Kidney epithelial cell (primary cell): ENCODE measurements at places on chromosomes 13 and 19.
A peak's percentile ranks its signal among the peaks of the same experiment; 100 is the strongest.

DNA sequence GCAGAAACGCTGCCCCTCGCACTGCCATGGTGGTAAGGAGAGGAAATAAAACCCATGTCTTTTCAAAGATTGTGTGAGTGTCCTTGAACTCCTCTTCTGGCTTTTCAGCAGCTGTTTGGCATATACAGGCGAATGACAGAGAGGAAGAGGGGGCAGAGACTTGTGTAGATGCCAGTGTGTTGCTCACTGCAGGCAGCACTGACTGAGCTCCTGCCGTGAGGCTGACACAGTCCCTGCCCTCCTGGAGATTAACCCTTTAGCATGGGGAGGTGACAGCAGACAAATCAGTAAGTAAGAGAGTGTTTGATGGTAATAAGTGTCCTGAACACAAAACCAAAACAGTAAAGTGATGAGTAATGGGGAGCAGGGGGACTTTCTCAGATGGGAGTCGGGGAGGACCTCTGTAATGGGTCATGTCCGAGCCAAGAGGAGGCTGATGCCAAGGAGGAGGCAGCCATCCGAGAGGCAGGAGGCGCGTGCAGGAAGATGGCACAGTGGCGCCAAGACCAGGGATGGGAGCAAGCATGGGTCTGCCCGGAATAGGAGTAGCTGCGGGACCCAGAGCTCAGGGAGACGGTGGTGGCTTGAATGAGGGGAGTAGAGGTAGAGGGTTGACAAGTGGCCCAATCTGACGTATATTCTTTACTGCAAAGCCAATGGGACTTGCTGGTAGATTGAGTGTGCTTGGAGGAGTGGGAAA, 182.2 kb downstream of the FOXO1 start:
- no peak for DNase-seq

DNA sequence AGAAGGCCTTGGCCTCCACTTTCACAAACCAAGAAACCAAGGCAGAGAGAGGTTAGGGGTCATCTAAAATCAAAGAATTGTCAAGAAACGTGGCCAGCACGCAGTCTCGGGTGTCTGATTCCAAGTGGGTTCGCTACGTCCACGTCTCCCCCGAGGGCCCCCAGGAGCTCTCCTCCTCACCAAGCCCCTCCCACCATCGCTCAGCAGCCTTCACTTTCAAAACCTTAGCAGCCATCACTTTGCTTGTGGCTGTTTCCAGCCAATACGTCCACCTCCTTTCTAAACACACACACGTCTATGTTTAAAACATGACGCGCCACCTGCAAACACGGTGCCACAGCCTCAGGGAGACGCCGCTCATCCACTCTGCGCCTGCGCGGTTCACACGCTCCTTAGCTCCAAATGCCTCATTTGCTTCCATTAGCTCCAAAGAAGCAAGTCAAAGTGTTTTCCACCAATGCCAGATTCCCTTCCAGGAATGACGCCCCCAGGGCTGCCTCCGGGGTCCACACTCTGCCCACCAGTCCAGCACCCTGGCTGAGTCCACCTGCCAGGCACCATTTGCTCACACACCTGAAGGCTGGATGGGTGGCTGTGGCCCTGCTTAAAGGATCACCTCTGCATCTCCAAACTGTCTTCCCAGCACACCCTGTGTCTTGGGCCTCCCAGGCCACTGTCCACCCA, 5.5 kb downstream of the RASA3 start:
- no peak for DNase-seq

DNA sequence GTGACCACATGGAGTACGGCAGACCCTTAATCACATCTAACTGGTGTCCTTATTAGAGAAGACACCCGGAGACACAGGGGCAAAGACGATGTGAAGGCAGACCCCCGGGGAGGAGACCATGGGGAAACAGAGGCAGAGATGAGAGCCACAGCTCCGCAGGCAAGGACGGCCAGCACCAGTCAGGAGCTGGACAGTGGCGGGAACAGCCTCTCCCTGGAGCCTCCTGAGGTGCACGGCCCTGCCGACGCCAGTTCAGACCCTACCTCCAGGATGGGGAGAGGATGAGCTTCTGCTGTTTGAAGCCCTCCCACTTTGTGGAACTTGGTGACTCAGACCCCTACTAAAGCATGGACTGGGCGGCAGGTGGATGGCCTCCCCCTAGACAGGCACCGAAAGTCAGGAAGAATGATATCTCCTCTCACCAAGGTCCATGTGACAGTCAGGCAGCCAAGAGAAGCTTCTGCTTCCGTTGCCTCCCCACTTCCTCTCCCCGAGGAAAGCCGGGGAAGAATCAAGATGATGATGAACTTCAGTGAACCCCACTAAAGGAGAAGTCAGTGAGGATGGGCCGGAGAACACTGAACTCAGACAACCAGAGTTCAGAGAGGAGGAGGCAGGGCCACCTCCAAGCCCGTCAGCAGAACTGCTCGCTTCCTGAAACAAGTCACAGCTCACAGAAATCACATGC, 25.4 kb downstream of the RAB20 start:
- no peak for DNase-seq

DNA sequence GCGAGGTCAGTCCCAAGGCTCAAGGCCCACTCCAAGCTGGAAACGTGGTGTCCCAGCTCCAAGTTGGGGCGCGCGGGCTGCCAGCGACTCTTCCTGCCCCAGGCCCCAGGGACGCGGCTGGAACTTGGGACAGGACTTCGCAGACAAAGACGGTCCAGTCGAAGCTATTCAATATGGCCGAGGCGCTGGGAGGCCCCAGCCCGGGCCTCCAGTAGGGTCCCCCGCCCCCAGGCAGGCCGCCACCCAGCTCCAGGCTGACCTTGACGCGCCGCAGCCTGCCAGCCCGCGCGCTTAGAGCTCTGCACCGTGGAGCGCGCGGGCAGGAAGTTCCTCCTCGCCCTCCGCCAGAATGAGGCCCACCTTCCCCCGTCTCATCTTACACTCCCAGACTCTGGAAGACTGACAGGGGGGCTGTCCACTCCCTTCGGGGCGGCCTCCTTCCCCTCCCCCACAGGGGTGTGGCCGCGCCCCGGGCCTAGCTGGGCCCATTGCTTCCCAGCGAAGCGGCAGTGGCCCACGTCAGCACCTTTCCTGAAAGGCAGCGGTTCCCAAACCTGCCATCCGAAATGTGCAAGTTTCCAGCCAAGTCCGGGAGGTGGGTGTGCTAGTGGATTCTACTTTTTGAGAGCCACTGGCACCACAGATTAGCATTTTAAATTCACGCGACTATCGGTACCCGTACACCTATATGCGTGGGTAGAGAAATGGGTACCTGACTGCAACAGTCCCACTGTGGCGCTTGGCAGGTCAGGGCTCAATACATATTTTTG, at the start of gene CCDC8:
Gene CCDC8 (minus strand): TSS at position 303 of the 770 bp plus-strand sequence. CDS start 754 bp downstream, outside the sequence.
- peak; percentile 82 for DNase-seq

GRCh38 chr19:12364391-12365235, 870 bp downstream of the ZNF442 start:
- no peak for DNase-seq

GRCh38 chr19:33194886-33195644, 935 bp downstream of the LRP3 start:
- DNase-seq: no peak

GRCh38 chr19:17778251-17778967, 16.5 kb upstream of the B3GNT3 start:
- DNase-seq: no peak

DNA sequence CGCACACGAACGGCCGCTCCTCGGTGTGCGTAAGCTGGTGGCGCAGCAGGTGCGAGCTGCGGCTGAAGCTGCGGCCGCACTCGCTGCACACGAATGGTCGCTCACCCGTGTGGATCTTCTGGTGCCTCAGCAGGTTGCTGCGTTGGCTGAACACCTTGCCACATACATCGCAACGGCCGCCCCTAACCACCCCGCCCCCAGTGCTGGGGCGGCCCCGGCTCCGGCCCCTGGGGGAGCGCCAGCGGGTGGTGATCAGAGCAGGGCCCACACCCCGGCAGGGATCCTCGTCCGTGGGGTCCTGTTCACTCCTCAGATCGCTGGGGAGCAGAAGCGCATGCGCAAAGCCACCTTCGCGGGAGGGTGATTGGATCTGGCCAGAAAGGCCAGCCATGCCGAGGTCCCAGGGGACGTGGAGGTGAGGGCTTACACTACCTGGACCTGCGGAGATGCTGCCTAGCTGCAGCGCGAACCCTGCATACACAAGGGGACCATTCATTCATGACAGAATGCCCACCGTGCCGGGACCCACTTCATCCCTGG, 4.7 kb upstream of the UBE2M start:
- no peak for DNase-seq

DNA sequence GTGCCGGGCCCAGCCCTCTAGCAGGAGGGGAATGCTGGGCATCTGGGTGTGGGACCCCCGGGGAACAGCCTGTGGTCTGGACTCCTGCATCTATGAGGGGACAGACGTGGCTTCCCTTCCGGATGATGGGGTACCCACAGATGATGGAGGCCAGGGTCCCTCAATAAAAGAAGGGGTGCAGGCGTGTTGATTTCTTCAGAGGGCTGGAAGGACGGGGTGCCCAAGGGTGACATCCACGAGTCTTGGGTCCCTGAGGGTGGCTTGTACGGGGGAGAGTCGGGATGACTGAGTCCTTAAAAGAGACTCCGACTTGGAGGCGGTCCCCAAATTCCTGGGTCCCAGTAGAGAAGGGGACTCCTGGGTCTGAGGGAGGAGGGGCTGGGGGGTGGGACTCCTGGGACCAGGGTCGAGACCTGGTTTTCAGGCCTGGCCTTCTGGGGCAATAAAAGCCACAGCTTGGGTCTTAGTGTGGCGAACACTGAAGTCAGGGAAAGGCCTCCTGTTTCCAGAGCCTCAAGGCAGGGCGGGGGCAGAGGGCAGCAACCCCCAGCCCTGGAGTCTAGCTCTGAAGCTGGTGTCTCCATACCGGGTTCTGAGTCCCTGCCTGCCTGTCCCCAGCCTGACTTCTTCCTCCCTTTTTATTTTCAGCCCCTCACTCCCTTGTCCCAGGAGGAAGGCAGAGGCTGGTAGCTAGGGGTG, 459 bp upstream of the GRIN2D start:
- no peak for DNase-seq

GRCh38 chr19:48556825-48557224, 4.9 kb downstream of the SULT2B1 start:
- DNase-seq: no peak

DNA sequence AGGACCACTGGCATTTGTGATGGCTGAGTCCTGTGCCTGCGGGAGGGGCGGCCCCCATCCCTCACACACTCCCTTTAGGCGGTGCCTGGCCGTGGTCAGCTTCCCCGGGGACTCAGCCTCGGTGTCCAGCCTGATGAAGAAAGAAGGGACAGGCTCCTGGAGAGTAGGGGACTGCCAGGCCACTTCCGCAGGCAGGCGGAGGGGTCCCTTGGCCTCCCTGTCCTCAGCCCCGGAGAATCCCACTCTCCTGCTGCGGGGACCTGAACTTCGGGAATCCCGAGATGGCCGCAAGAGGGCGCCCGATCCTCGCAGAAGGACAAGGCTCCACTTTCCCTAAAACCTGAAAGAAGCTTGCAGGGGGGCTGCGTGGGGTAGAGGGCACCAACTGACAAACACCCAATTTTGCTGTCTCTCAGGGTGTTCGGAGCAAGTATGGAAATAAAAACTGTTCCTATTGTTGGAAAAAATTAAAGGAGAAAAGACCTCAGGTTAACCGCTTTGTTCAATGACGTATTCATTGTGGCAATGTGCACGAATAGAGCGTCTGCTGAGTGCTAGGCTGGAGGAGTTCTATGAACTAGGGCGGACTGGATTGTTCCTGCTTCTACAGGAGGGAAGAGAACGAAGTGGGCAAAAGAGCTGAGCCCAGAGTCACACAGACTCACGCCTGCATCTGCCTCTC, 297.3 kb downstream of the ZNF536 start:
- no peak for DNase-seq

DNA sequence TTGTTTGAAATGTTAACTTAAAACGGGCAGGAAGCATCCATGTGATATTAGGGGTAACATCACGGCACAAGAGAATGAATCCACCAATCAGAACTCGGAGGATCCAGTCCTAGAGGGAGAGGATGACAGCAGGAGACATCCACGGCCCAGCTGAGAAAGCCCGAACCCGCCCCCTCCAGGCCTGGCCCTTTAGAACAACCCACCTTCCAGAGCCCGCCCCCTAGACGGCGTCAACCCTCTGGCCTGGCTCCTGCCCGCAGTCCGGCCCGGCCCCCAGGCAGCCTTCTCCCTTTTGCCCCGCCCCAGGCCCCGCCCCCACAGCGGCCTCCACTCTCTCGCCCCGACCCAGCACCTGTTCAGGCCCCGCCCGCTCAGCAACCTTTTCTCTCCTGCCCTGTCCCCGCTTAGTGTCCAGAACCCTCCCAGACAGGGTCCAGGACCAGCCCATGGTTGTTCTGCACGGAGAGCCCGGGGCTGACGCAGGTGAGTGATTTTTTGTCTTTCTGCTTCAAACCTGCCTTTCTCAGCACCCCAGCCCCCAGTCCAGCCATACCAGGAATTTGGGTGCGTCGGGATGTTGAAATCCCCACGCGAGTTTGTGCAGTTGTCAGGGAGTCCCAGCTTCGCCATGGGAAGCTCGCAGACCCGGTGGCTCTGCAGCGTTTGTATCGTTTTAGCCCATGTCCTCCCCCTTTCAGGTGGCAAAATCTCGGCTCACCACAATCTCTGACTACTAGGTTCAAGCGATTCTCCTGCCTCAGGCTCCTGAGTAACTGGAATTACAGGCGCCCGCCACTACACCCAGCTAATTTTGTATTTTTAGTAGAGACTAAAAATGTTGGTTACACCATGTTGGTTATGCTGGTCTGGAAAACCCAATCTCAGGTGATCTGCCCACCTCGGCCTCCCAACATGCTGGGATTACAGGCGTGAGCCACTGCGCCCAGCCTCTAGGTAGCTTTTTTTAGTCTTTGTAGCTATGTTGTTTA, 16.1 kb downstream of the ZNF816 start:
- DNase-seq: no peak

GRCh38 chr13:84479656-84480055, 597.4 kb upstream of the SLITRK1 start:
- DNase-seq: peak; percentile 31

DNA sequence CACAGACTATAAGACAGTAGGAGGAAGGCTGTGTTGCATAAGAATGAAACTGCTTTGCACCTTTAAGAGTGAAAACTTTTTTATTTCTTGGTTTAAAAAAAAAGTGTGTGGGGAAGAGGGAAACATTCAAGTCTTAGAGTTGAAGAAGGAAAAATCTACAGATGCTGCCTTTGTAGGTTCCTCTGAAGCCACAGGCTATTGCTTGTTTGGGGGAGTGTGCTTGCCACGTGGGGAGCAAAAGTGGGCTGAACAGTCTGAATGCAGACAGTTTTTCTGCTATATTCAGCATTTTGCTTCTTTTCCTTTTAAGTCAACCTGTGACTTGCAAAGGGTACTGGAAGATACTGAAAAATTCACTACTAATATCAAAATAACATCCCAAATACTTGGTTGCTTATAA, 36.9 kb downstream of the EFNB2 start:
- DNase-seq: no peak

GRCh38 chr13:97495678-97496077, 61.7 kb downstream of the RAP2A start:
- DNase-seq: no peak
